Activated naive CD4-positive, alpha-beta T cell treated with anti-CD3 and anti-CD28 coated beads for 36 hours (primary cell): ENCODE measurements at places on chromosomes 12 and 14.

GRCh38 chr12:51307655-51308593 lies 16.1 kb downstream of the BIN2 start:
- no peak for DNase-seq

DNA sequence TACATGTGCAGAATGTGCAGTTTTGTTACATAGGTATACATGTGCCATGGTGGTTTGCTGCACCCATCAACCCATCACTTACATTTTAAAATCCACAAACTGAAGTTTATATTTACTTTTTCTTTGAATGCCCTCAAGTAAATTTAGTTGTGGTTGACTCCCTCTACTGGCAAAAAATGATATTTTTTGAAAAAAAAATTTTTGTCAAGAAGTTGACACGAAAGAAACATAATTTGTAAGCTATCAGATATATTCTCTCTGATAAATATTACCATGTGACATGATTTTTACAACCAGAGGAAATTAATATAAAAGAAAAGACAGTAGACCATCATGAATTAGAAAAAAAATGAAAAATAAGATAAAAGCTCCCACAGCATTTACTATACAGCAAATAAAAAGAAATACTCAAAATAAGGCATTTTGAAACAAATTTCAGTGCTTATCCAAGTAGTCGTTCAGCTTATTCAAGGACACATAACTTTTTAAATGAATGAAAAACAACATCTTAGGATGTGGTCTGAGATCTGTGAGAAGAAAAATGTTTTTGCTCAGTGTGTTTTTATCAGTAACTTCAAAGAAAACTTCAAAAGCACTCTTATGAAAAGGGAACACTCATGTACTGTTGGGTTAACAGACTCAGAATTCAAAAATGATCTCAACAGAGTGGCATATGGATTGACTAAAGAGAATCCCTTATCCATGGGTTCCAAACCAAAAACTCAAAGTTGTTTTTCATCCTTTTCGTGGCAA lies 30.0 kb upstream of the GRIP1 start:
- no peak for DNase-seq

DNA sequence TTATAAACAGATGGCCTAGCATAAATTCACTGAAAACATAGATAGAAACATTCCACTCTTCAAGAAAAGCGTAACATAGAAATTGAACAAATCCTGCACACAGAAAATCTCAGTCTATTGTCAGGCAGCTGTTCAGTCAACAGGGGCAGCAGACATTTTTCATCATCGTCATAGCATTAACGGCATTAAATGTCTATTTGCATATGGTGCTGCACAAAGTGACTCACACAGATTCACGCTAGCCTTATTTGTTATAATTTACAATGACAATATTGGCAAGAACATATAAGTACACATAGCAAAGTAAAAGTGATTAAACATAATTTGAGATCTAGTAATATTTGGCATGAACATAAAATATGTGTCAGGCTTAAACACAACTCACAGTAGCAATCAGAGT lies 95.7 kb downstream of the CEP128 start:
- DNase-seq, result no peak

DNA sequence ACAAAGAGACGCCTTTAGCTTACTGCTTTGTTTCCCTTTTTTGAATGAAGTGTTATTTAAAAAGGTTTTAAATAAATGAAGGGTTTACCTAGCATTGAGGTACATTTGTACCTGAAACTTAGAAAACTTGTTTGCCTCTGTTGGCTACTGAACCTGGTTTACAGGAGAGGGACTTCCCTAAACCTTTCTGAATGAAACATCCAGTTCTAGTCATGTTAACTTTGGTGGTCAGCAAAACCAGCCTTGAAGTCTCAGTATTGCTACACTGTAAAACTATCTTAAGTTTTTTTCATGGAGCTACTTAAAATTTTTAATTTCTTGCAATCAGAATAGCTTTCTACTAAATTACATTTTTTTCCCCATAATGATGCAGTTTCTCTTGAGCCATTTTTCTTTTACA lies 38.2 kb downstream of the RASSF8 start:
- no peak for DNase-seq

DNA sequence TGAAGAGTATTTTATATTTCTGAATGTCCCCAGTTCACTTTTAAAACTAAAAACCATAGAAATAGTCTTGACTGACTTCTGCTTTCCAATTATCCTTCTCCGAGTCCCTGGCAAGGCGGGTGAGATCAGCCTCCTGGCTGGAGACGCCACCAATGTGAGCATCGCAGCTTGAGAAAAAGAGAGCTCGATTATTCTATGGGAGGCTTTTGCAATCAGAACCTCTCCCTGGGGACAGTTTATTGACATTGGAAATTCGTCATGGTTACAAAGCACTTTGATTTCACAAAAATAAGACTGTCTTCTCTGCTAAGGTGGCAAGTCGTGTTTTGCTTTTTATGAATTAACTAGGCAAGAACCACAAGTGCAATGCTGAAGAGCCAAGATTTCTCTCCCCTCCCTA lies 23.6 kb upstream of the GPHB5 start:
- DNase-seq, result no peak

- DNase-seq, result no peak
Measured at GRCh38 chr12:124403273-124403672, 108.4 kb downstream of the RFLNA start.

DNA sequence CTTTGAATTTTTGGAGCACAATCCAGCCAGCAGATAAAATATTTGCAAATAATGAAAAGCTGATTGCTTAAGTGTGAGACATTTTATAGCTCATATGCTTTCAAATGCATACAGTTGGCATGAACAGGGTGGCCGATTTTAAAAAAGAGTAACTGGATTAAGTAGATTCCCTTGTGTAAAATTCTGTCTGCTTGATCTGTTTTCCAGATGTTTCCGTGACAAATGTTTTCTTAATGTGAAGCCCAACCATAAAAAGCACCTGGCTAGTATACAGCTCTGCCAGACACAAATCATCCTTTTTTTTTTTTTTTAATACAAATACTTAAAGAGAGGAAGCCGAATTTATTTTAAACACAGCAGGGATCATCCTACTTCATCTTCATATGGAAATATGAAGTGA lies 440.7 kb downstream of the CCER1 start:
- DNase-seq, result no peak

DNA sequence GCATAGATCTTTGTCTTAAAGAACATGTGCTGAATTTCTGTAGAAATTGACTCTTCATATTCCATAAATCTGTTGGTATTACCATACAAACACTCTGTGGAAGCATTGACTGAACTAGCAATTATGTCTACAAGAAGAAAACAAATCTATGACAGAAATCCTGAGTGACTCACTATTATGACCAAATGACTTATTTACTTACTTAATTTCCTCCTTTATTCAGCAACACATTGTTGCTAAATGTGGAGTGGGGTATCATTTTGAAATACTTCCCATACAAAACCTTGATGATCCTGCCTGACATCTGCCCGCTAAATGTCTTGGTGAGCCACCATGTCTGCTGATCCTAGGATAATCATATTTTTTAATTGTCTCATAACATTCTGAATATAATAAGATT lies 99.1 kb upstream of the SLCO1C1 start:
- DNase-seq, result no peak
